ENCODE measurements at places on chromosomes 12 and 14. TPM values are rescaled to one million over a fixed set of nuclear protein-coding genes. Genes with fewer than 3 reads are reported as not detected.

PROX2 gene
- total RNA-seq = not detected

TGFB3 gene
- total RNA-seq = 12.0 TPM

TPCN1 gene
- total RNA-seq = 87.9 TPM

CD163L1 gene
- 2.6 TPM for total RNA-seq

Data from smooth muscle cell of the pulmonary artery (primary cell).